Stimulated activated CD8-positive, alpha-beta memory T cell treated with anti-CD3 and anti-CD28 coated beads, Interleukin-2, amount 100 ng/mL, for 1 hour (primary cell): ENCODE measurements at places on chromosomes 1 and 21.
A peak's percentile ranks its signal among the peaks of the same experiment; 100 is the strongest.

GRCh38 chr21:37463083-37463801 lies 96.7 kb downstream of the DYRK1A start:
- DNase-seq: no peak

DNA sequence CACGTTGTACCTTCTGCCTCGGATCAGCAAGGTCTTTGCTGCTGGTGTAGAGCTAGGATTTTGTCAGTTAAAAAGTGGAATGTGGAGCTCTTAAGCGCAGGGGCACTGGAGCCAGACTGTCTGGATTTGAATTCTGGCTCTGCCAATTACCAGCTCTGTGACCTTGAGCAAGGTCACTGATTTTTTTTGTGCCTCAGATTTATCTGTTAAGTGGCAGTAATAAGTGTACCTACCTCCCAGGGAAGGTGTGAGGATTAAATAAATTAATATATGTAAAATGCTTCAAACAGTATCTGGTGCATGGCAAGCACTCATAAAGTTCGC lies 40.3 kb downstream of the UBE2U start:
- no peak for DNase-seq

GRCh38 chr1:163538667-163539066 lies 216.9 kb downstream of the NUF2 start:
- no peak for DNase-seq

GRCh38 chr1:205774198-205775014 lies 876 bp downstream of the RAB29 start:
- DNase-seq: peak; percentile 9

DNA sequence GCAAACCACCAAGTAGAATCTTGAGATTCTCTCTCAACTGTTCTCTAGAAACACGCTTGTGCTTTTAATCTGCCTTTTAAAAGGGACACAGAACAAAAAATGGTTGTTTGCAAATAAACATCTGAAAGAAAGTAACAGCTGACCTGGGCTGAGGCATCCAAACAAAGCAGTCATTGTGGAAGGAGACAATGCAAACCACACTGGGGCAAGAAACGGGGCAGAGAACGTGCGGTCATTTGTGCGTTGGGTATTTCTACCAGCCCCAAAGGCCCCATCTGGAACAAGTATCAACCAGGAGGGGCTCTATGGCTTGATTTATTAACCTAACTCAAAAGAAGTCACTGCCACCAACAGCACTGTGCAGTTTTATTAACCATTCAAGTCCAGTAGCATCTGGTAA lies 6.0 kb downstream of the STMN1 start:
- no peak for DNase-seq

GRCh38 chr1:43220905-43221778 lies 48.6 kb upstream of the TMEM125 start:
- no peak for DNase-seq

DNA sequence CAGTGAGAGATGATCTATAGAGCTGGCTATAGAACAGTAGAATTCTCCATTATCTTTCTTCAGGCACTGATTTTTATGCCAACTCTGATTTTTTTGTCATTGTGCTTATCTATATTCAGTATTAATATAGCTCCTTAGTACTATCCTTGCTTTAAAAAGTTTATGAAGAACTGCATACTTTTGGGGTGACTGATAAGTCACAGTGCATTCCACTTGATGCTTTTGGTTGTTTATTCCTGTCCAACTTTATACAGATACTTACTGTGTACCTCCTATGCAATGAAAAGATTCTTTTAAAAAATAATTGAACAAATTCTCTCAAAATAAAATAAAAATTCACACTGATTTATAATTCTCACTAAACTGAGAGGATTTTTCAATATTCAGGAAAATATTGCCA lies 71.6 kb downstream of the COL24A1 start:
- DNase-seq: no peak

- no peak for DNase-seq
Observed at GRCh38 chr1:111599781-111600693, 19.6 kb upstream of the RAP1A start.

GRCh38 chr1:54850737-54851136 lies 36.3 kb downstream of the DHCR24 start:
- no peak for DNase-seq

- DNase-seq: no peak
Observed at GRCh38 chr1:106998431-106999002, 58.0 kb upstream of the PRMT6 start.
